ENCODE measurements at places on chromosomes 6 and 20.

- DNase-seq, result peak; percentile 60
Measured at GRCh38 chr20:31968291-31969126, 558 bp downstream of the XKR7 start.

GRCh38 chr20:18721551-18722115 lies 92.0 kb upstream of the SCP2D1 start:
- no peak for DNase-seq

DNA sequence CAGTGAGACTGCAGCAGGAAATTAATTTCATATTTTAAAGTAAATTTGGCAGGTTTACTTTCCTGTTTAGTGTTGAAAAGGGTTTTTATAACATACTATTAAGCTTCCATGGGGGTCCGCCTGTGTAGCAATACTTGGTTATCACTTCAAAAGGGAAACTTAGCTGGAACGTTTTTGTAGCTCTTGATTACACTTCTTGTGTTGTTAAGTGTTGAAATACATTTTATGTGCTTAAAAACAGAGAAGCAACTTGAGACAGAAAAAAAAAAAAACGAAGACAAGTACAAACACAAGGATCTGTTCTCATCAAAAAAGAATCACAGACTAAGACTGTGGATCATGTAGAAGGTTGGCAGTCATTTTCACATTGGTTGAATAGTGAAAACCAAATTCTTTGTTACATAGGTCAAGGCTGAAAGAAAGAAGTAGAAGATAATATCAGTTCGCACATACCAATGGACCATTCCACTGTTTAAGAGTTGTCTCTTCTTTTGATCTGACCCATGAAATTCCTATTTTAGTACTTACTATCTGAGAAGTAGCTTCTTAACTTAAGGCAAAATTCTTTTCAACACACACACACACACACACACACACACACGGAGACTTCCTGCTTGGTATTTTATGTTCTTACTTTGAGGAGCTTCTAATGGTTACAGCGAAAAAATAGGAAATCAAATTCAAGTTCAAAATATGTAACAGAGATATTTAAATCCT lies 113.9 kb upstream of the SLC35B3 start:
- no peak for DNase-seq

GRCh38 chr6:31070711-31071197 lies 41.6 kb downstream of the C6orf15 start:
- peak; percentile 86 for DNase-seq

DNA sequence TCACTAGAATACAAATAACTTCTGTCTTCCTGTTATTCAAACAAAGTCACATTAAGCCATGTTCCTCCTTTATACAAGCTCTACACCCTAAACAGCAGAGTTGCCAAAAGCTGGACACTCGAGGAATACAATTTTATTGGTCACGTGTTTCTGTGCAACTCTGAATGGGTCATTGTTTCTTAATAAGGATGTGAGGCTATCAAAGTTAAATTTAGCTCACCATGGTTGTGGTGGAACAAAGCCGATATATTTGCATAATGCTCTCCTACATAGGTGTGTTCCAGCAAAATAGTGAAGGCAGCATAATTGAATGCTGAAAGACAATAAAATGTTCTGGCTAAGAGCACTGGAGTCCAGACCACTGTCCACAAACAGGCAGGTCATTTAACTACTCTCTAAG lies 36.9 kb upstream of the CD2AP start:
- no peak for DNase-seq

- DNase-seq, result no peak
Measured at GRCh38 chr20:62377615-62378178, 9.2 kb upstream of the RPS21 start.

DNA sequence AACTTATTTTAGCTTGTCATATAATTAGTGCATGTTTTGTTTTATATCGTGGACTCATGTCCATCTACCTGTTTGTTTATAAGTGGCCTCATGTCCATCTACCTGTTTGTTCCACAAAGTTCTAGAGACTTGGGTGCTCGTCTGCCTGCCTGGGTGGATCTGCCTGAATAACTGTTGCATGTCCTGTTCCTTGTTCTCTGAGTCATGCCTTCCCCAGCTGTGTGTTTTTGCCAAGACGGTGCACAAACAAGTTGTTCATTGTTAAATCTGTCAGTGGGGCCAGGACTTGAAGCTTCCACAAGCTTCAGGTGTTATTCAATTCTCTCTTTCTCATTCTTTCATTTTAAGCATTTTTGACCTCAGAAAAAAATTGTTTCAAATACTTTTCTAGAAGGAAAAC lies 358.0 kb upstream of the CITED2 start:
- DNase-seq, result peak; percentile 60

DNA sequence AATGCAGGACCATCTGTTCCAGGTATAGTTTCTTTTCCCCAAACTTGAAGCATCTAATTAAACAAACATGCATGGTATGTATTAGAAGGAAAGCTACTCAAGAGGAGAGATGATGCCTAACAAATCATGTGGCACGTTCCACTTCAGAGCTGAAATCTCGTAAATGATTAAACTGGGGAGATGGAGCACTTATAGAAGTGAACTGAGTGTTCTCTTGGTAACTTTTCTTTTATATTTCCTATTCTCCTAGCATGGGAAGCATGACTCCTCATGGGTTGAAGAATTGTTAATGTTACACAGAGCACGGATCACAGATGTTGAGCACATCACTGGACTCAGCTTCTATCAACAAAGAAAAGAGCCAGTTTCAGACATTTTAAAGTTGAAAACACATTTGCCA lies 61.1 kb downstream of the CCN2 start:
- no peak for DNase-seq

DNA sequence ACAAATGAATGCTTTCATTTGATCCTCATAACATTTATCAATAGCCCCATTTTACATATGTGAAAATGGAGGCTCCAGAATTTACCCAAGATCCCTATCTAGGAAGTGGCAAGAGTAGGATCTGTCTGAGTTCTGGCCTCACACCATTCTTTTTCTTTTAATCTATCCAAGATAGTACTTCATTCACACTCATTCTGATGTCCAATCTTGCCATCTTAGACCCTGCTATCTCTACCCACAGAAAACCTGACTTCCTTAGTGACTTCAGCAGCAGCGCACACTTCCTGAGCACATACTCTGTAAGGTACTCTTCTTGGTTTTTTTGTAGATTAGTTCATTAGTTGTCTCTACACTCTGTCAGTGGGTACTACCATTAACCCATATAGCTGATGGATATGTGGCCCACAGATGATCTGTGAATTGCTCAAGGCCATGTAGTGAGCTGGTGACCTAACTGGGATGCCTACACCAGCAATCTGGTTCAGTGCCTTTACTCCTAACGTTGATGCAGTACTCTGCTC lies 36.3 kb downstream of the COX4I2 start:
- DNase-seq, result no peak

DNA sequence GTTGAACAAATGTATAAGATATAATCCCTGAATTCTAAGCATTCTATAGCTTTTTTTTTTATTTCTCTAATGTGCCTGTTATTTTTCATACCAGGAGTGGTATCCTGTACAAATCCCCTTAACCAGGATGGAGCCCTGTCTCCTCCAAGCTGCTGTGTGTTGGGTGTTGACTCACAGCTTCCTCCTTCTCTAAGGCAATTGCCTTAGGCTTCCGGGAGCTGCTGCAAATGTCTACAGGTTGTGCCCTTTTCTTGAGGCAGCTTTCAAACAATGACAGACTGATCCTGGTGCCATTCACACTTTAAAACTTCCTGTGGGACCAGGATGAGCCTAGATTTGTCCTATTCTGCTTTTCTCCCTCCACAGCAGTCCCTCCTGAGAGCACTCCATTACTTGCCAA lies 173.2 kb downstream of the BTBD3 start:
- DNase-seq, result no peak

All from fibroblast of the aortic adventitia (primary cell).